Sigmoid colon (tissue), 7 donors: ENCODE measurements at places on chromosomes 3 and 15. TPM values are rescaled to one million over a fixed set of nuclear protein-coding genes. Genes with fewer than 3 reads are reported as not detected.

GRCh38 chr3:27943106-27943505 is 221.0 kb upstream of the EOMES start:
- H3K27ac ChIP-seq = no peak overlapping the region
- H3K4me1 ChIP-seq = no peaks in the 10 kb centered on the region
- no peak overlapping the region for H3K4me3 ChIP-seq
- DNase-seq = no peak
- H3K27me3 ChIP-seq = no peaks in the 10 kb centered on the region

DNA sequence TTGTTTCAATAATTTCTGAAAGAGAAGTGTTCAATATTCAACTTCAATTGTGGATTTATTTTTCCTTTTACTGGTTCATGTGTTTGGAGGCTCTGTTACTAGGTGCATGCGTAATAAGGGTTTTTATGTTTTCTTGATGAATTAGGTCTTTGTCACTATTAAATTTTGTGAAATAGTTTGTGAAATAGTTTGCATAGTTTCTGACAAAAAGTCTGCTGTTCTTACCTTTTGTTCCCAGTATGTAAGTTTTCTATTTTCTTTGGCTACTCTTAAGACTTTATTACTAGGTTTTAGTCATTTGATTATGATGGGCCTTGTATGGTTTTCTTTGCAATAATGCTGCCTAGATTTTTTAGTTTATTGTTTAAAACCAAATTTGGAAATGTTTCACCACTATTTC is 38.0 kb downstream of the MEF2A start:
- H3K4me1 ChIP-seq = peaks cover 40% of the 10 kb centered on the region
- peaks cover 12% of the 10 kb centered on the region for H3K36me3 ChIP-seq
- DNase-seq = no peak
- no peak overlapping the region for H3K27ac ChIP-seq

DNA sequence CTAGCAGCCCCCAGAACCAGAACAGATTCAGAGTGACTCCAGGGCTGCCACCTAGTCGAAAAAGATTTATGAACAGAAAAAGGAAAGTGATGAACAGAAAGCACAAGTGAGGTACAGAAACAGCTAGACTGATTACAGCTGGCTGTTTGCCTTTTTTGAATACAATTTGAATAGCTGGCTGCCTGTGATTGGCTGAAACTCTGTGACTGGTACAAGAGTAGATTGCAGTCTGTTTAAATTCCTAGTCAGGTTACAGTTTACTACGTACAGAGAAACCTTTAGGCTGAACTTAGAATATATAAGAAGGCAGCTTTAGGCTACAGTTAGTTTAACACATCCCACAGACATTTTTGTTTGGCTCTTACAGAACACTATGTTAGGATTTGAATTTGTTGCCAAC is 10.0 kb downstream of the CCDC13 start:
- no peak overlapping the region for H3K27ac ChIP-seq
- no peaks in the 10 kb centered on the region for H3K4me1 ChIP-seq
- no peak for DNase-seq
- H3K27me3 ChIP-seq = no peaks in the 10 kb centered on the region
- H3K4me3 ChIP-seq = no peak overlapping the region

DNA sequence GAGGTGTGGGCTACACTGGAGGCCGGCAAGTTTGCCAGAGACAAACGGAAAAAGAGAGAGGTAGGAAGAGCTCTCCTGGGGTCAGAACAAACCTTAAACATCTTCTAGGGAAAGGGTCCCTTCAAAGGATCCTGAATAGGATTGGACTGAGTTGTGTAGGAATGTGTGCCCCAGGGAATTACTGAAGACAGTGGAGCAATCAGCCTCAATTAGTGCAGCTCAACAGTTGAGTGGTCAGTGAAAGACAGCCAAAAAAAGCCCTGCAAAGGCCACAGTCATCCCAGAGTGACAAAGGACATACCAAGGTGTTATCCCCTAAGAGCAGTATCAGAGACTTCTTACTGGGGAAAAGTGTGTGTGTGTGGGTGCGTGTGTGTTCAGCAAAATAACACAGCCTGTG is 70.3 kb downstream of the NUP210 start:
- no peak overlapping the region for H3K4me3 ChIP-seq
- H3K27ac ChIP-seq = no peak overlapping the region
- no peaks in the 10 kb centered on the region for H3K4me1 ChIP-seq
- no peaks in the 10 kb centered on the region for H3K36me3 ChIP-seq

DNA sequence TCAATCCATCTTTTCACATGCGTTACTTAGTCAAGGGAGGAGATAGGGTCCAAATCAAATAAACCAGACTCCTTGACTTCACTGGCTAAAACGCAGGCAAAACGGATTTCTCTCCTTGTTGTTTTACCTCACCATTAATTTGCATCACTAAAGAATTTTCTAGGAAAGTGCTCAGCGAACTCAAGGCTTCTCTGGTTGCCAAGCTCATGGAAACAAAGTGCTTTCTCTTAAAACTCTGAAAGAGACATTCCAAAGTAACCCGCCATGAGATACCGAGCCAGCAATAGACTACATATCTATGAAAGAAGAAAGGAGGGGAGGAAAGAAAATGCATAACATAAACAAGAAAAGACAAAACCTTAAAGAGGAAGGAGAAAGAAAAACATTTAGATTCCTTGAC is 211.7 kb upstream of the WNT5A start:
- DNase-seq = no peak
- H3K4me3 ChIP-seq = no peak overlapping the region
- H3K27ac ChIP-seq = no peak overlapping the region
- peaks cover 9% of the 10 kb centered on the region for H3K4me1 ChIP-seq
- no peaks in the 10 kb centered on the region for H3K27me3 ChIP-seq
- no peaks in the 10 kb centered on the region for H3K36me3 ChIP-seq

- no peak overlapping the region for H3K4me3 ChIP-seq
- H3K4me1 ChIP-seq = peaks cover 15% of the 10 kb centered on the region
- no peaks in the 10 kb centered on the region for H3K27me3 ChIP-seq
- no peak overlapping the region for H3K27ac ChIP-seq
- H3K36me3 ChIP-seq = no peaks in the 10 kb centered on the region
These were observed 420.5 kb downstream of the NSUN3 start for GRCh38 chr3:94483403-94483802.

- no peak overlapping the region for H3K4me3 ChIP-seq
- H3K27me3 ChIP-seq = no peaks in the 10 kb centered on the region
- H3K36me3 ChIP-seq = no peaks in the 10 kb centered on the region
These were observed 47.9 kb upstream of the LCTL start for GRCh38 chr15:66613743-66614142.

DNA sequence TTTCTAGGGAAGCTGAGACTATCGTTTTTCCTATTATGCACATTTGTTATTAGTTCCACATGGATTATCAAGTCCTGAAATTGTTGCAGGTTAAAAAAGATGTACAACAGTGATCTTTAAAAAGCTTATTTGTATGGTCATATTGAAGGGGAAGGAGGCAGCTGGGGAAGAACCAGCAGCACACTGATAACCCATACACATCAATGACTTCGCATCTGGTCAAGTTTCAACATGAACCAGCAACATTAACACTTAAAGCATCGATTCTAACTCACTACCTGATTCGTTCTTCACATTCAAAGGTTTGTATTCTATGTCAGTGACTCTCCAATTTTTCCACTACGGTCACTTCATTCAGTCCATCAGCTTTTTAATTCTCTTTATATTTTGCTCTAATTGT is 56.4 kb downstream of the NCEH1 start:
- no peak overlapping the region for H3K27ac ChIP-seq
- no peaks in the 10 kb centered on the region for H3K4me1 ChIP-seq
- H3K36me3 ChIP-seq = no peaks in the 10 kb centered on the region
- H3K27me3 ChIP-seq = no peaks in the 10 kb centered on the region

HCLS1 gene
- total RNA-seq = 34.2 TPM

FBN1 gene
- 173 TPM for total RNA-seq

ZNF501 gene
- 6.9 TPM for total RNA-seq

KBTBD8 gene
- 0.55 TPM for total RNA-seq
